ENCODE measurements at places on chromosomes 7 and 10. TPM values are rescaled to one million over a fixed set of nuclear protein-coding genes. Genes with fewer than 3 reads are reported as not detected.

Gene CPN1
- total RNA-seq = not detected

DNA sequence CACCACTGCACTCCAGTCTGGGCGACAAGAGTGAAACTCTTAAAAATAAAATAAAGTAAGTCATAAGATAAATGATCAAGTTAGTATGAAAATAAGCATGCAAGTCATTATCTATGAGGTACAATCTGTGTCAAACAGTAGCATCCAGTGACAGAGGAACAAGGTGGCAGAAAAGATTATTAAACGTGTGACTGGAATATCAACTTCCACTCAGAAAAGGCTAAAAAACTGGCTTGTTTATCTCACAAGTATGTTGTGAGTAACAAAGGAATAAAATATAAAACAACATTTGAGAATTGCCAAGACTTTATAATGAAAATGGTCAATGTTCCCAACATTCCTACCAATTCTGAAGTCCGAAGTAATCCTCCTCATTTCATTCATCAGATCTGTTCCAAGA lies 30.3 kb downstream of the ITGB1 start:
- no peak overlapping the region for H3K27ac ChIP-seq
- peaks cover 7% of the 10 kb centered on the region for H3K4me1 ChIP-seq
- DNase-seq = no peak
- peaks cover 34% of the 10 kb centered on the region for H3K36me3 ChIP-seq
- H3K4me3 ChIP-seq = no peak overlapping the region

Gene VENTX
- not detected for total RNA-seq

DNA sequence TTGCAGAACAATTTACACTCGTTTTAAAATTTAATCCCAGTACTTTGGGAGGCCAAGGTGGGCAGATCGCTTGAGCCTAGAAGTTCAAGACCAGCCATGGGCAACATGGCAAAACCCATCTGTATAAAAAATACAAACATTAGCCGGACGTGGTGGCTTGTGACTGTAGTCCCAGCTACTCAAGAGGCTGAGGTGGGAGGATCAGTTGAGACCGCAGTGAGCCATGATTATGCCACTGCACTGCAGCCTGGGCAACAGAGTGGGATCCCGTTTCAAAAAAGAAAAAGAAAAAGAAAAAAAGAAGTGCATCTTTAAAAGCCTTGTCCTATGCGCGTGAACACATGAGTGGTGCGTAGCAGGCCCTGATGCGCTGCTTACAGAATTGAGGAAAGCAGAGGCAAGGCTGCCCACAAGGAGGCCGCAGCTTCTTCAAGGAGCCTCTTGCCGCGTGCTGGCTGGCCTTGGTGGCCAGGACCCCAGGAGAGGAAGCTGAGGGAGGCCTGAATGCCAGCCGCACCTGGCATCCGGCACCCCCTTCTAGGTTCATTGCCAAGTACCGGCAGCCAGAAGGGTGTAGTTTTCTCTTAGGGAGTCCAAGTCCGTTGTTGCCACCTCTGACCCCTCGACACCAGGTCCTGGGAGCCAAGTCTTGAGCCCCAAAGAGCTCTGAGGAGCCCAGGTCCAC lies 124.5 kb downstream of the UBE2H start:
- DNase-seq = no peak
- no peaks in the 10 kb centered on the region for H3K27me3 ChIP-seq
- H3K27ac ChIP-seq = no peak overlapping the region

- no peak for DNase-seq
- H3K4me1 ChIP-seq = peaks cover 77% of the 10 kb centered on the region
- H3K27ac ChIP-seq = peak overlapping the region; percentile 98
Observed at GRCh38 chr7:73739387-73739767, 775 bp upstream of the ABHD11 start.

DNA sequence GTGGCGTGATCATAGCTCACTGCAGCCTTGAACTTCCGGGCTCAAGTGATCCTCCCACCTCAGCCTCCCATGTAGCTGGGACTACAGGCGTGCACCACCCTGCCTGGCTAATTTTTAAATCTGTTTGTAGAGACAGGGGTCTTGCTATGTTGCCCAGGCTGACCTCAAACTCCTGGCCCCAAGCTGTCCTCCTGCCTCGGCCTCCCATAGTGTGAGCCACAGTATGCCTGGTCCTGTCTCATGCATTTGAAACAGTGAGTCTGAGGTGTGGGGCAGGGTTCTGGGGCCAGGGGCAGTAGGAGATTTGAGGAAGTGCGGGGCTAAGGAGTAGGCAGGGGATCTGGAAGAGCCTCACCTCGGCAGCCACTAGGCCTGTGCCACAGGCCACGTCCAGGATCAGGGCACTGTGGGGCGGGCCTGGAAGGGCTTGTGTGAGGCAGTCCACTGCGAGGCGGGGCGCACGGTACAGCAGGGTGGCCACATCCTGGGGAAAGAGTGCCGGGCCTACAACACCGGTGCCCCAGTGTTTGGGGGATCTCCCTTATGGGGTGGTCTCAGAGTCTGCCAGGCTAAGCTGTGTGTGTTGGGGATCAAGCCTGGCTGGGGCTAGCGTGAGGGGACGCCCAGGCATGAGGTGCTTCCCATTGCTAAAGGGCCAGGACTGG lies 1.5 kb downstream of the METTL27 start:
- H3K27ac ChIP-seq = no peak overlapping the region
- H3K27me3 ChIP-seq = no peaks in the 10 kb centered on the region
- DNase-seq = no peak

Gene ZYX
- total RNA-seq = 24.6 TPM

DNA sequence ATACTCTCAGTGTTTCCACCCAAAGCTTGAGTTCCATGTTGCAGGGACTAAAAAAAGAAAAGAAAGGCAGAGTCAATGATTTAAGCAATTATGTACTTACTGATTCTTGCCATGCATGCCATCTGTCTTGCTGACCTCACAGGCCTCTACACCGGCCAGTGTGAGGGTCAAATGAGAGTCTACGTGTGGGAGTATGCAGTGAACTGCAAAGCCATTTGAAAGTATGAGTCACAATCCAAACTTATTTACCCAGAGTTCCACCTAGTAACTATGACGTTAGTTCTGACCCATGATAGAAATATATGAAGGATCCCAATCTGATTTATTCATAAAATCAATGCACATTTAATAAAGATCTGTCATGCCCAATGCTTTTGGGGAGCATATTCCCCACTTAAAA lies 26.5 kb downstream of the PDE1C start:
- H3K4me3 ChIP-seq = no peak overlapping the region
- H3K27me3 ChIP-seq = no peaks in the 10 kb centered on the region
- no peak overlapping the region for H3K27ac ChIP-seq
- no peaks in the 10 kb centered on the region for H3K36me3 ChIP-seq

Gene CCDC172
- not detected for total RNA-seq

Gene GRM3
- total RNA-seq = not detected

Gene MRPS24
- total RNA-seq = 52.2 TPM

Gene GIMAP1
- total RNA-seq = 8.6 TPM

DNA sequence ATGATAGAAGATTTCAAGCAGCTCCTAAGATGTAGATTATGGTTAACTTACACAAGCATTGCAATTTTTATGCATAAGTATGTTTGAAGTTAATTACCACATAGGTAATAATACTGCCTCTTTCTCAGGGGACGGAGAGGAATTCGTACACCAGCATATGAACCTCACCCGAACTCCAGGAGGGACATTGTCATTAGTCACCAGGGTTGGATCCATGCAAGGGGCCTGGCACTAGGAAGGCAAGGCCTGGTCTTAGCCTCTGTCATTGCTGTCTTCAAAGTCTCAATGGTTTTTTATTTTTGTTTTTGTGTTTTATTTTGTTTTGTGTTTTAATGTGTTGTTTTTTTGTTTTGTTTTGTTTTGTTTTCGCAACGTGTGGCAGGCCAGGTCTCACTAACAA lies 145.6 kb upstream of the PPP2R2D start:
- no peak overlapping the region for H3K4me3 ChIP-seq
- no peaks in the 10 kb centered on the region for H3K36me3 ChIP-seq
- H3K4me1 ChIP-seq = no peaks in the 10 kb centered on the region
- H3K27ac ChIP-seq = no peak overlapping the region
- no peaks in the 10 kb centered on the region for H3K27me3 ChIP-seq

Gene LCOR
- total RNA-seq = 60.9 TPM

- no peak overlapping the region for H3K4me3 ChIP-seq
- DNase-seq = no peak
- H3K4me1 ChIP-seq = no peaks in the 10 kb centered on the region
- no peaks in the 10 kb centered on the region for H3K36me3 ChIP-seq
- H3K27ac ChIP-seq = no peak overlapping the region
Observed at GRCh38 chr10:94264085-94264484, 98.7 kb downstream of the NOC3L start.

GRCh38 chr7:50204581-50204980 lies 99.9 kb upstream of the IKZF1 start:
- H3K4me1 ChIP-seq = no peaks in the 10 kb centered on the region
- no peak overlapping the region for H3K27ac ChIP-seq
- no peaks in the 10 kb centered on the region for H3K36me3 ChIP-seq
- H3K4me3 ChIP-seq = no peak overlapping the region
- H3K27me3 ChIP-seq = no peaks in the 10 kb centered on the region
- DNase-seq = no peak

- H3K4me1 ChIP-seq = no peaks in the 10 kb centered on the region
- no peaks in the 10 kb centered on the region for H3K27me3 ChIP-seq
- DNase-seq = no peak
- H3K4me3 ChIP-seq = no peak overlapping the region
- H3K36me3 ChIP-seq = no peaks in the 10 kb centered on the region
Observed at GRCh38 chr7:27329909-27330308, 87.3 kb downstream of the EVX1 start.

DNA sequence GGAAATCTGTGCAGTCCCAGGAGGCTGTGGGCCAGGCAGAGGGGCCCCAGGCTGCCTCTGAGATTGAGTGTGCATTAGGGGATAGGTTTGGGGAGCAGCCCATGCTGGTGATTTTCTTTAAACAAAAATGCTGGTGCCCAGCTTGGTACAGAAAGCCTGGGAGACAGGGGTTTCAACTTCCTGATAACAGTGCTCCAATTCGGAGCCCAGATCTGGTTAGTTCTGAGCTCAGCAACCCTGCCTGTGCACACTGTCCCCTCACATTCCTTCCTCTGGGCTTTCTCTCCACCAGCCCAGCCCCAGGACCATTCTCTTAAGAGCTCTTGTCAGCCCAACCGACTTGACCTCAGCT lies 379.2 kb upstream of the ZMIZ1 start:
- H3K4me1 ChIP-seq = peaks cover 17% of the 10 kb centered on the region
- H3K4me3 ChIP-seq = no peak overlapping the region
- H3K27me3 ChIP-seq = no peaks in the 10 kb centered on the region
- DNase-seq = peak; percentile 57

Gene IFIT2
- 4.3 TPM for total RNA-seq

DNA sequence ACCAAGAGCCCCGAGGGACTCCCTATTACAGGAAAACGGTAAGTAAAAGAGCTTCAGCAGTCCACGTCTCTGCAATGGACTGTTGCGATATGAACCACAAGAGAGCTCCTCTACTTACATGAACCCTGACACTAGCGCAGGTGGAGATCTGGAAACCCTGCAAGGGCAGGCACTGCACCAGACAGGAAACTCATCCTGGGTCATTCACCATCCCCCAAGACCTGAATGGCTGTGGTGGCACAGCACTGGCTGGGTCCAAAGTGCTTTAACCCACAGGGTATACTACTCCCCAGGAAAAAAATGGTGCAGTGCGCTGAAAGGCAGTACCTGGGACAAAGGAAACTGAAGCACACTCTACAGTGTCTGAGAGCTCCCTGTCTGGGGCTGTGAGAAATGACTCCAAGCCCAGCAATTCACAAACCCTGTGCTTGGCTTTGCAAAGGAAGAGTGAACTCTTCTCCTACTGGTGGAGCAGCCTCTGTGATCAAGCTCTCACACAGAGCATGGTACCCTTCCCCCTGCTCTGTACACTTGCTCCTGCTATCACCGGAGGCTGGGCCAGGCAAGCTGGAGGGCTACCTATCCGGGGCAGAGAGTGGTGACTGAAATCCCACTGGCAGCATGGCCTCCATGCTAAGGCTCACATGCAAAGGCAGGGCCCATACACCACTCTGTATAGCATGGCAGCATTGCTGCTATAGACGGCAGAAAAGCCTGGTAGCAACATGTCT lies 44.9 kb downstream of the HIBADH start:
- H3K36me3 ChIP-seq = no peaks in the 10 kb centered on the region
- DNase-seq = no peak

Gene OR2A5
- total RNA-seq = not detected

DNA sequence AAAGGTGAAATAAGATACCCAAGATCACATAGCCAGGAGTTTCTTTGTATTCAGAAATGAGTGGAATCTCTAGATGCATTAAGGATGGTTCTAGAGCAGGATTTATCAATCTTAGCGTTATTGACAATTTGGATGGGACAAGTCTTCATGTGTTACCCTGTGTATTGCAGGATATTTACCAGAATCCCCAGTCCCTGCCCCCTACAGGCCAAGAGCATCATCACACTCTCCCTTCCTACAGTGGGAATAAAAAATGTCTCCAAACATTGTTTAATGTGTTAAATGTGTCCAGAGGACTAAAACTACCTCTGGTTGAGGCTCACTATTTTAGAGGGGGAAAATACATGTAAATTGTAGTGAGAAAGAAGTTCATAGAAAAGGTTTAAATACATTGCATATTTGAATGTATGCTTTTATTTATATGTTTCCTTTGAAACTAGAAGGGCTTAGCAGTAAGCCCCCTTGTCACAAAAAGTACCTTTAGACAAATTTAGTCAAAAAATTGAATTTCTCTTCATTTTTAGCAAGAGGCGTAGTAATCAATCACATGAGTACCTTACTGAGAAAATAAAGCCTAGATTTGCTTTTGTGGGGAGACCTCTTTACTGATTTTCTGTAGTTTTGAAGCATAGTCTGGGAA lies 141.2 kb downstream of the MLLT10 start:
- no peak overlapping the region for H3K4me3 ChIP-seq
- peak; percentile 29 for DNase-seq
- H3K27ac ChIP-seq = no peak overlapping the region
- H3K4me1 ChIP-seq = no peaks in the 10 kb centered on the region

- no peak overlapping the region for H3K27ac ChIP-seq
- no peaks in the 10 kb centered on the region for H3K36me3 ChIP-seq
- H3K4me3 ChIP-seq = no peak overlapping the region
- no peak for DNase-seq
Observed at GRCh38 chr7:78487464-78487863, 688.9 kb downstream of the PHTF2 start.

- peaks cover 14% of the 10 kb centered on the region for H3K4me1 ChIP-seq
- no peaks in the 10 kb centered on the region for H3K36me3 ChIP-seq
- no peak overlapping the region for H3K4me3 ChIP-seq
- H3K27ac ChIP-seq = no peak overlapping the region
- H3K27me3 ChIP-seq = no peaks in the 10 kb centered on the region
- no peak for DNase-seq
Observed at GRCh38 chr10:30840395-30841050, 191.1 kb downstream of the ZNF438 start.

Gene IGFBP3
- total RNA-seq = 95.1 TPM

GRCh38 chr10:51371743-51372142 lies 297.5 kb downstream of the PRKG1 start:
- DNase-seq = no peak
- no peaks in the 10 kb centered on the region for H3K36me3 ChIP-seq
- no peaks in the 10 kb centered on the region for H3K4me1 ChIP-seq
- H3K4me3 ChIP-seq = no peak overlapping the region
- no peak overlapping the region for H3K27ac ChIP-seq
